ENCODE measurements at places on chromosomes 12 and 14. TPM values are rescaled to one million over a fixed set of nuclear protein-coding genes. Genes with fewer than 3 reads are reported as not detected.

- peak overlapping the region; percentile 70 for H3K27ac ChIP-seq
- no peak for DNase-seq
- no peaks in the 10 kb centered on the region for H3K27me3 ChIP-seq
- no peaks in the 10 kb centered on the region for H3K4me1 ChIP-seq
- peaks cover 42% of the 10 kb centered on the region for H3K36me3 ChIP-seq
Measured at GRCh38 chr12:131988054-131988796, 38.5 kb downstream of the EP400 start.

TSPAN11 gene
- not detected for total RNA-seq

GRCh38 chr12:57325395-57325794 is 74.4 kb upstream of the STAC3 start:
- no peak overlapping the region for H3K4me3 ChIP-seq
- no peaks in the 10 kb centered on the region for H3K4me1 ChIP-seq
- DNase-seq = no peak
- no peaks in the 10 kb centered on the region for H3K36me3 ChIP-seq
- H3K27me3 ChIP-seq = no peaks in the 10 kb centered on the region

LGR5 gene
- 0.10 TPM for total RNA-seq

DNA sequence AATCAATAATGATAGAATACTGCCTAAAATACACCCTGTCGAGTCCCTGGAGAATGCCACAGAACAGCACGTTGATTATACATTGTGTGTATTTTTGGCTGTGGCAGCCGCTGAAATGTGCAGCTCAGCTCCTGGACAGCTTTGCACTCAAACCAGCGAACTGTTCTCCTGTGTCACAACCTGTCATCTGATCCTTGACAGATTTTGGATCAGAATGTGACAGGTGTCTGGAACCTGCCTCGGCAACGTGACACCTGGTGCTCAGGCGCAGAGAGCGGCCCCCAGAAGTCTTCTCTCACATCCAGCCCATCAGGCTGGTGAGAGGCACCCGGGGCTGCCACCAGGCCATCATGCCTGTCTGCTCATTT is 19.3 kb downstream of the MVK start:
- no peak overlapping the region for H3K4me3 ChIP-seq
- H3K4me1 ChIP-seq = no peaks in the 10 kb centered on the region
- no peaks in the 10 kb centered on the region for H3K27me3 ChIP-seq
- peaks cover 25% of the 10 kb centered on the region for H3K36me3 ChIP-seq
- no peak for DNase-seq

DNA sequence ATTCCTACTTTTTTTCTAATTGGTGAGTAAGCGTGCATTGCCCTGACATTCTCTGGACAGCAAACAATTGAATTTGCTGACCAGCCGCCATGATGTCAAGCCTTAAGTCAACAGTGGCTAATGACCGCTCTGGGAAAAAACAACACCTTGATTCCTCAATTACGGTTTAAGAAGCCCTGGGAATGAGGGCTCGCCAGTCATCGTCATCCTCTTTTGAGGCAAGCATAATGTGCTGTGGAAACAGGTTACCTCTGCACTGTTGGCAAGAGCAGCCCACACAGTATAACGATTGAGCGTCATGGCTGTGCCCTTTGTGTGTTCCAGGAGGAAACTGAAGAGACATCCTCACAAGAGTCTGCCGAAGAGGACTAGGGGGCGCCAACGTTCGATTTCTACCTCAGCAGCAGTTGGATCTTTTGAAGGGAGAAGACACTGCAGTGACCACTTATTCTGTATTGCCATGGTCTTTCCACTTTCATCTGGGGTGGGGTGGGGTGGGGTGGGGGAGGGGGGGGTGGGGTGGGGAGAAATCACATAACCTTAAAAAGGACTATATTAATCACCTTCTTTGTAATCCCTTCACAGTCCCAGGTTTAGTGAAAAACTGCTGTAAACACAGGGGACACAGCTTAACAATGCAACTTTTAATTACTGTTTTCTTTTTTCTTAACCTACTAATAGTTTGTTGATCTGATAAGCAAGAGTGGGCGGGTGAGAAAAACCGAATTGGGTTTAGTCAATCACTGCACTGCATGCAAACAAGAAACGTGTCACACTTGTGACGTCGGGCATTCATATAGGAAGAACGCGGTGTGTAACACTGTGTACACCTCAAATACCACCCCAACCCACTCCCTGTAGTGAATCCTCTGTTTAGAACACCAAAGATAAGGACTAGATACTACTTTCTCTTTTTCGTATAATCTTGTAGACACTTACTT is 138.9 kb downstream of the HMGA2 start:
- DNase-seq = peak; percentile 47
- peaks cover 19% of the 10 kb centered on the region for H3K36me3 ChIP-seq
- peaks cover 27% of the 10 kb centered on the region for H3K4me1 ChIP-seq
- no peak overlapping the region for H3K4me3 ChIP-seq

DNA sequence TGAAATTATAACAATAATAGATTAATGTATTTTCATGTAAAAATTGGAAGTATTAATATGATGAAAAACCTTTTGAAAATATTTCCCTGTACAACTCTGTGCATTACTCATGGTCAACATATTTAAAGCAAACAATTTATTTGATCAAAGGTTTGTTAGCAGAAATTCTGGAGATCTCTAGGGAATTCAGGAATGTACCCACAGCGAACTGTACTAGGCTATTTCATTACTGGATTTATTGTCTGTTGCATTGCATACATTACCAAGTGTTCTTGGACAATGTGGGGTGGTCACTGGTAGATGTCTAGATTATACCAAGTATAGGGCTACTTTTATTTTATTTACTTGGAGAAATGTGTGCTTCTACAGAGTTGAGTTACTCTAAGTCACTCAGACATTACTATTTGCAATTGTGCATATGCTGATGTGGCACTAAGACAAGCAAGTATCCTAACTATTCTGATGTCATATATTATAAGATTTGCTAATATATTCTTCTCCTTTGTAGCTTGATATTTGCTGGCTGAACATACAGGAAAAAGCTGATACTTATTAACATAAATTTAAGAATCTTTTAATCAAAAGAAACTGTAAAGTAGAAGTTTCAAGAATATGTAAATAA is 323.3 kb downstream of the CCER1 start:
- no peak for DNase-seq
- H3K4me1 ChIP-seq = no peaks in the 10 kb centered on the region
- no peak overlapping the region for H3K27ac ChIP-seq
- H3K27me3 ChIP-seq = no peaks in the 10 kb centered on the region
- no peaks in the 10 kb centered on the region for H3K36me3 ChIP-seq

C14orf39 gene
- total RNA-seq = not detected

NFE2 gene
- total RNA-seq = 1.8 TPM

DNA sequence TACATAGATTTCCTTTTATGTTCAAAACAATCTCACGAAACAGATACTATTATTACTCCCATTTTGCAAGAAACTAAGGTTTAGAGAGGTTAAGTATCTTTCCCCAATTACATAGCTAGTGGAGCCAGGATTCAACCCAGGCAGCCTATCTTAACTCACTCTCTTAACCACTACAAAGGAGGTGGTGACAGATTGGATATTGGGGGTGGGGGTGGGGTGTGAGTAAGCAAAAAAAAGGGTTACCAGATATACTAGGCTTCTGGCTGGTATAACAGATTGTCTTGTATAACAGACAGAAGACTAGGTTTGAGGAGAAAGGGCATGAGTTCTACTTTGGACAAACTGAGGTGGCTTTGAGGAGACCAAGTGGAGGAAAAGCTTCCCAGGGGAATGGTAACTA is 2.1 kb downstream of the GMFB start:
- H3K4me1 ChIP-seq = peaks cover 53% of the 10 kb centered on the region
- H3K27me3 ChIP-seq = no peaks in the 10 kb centered on the region
- no peak overlapping the region for H3K27ac ChIP-seq
- DNase-seq = no peak
- H3K36me3 ChIP-seq = peaks cover 22% of the 10 kb centered on the region

- H3K4me3 ChIP-seq = peak within 1 kb of the TSS; percentile 82
- peaks cover 11% of the 10 kb centered on the region for H3K36me3 ChIP-seq
- H3K27ac ChIP-seq = no peak within 1 kb of the TSS
- peaks cover 26% of the 10 kb centered on the region for H3K4me1 ChIP-seq
- peak; percentile 32 for DNase-seq
- peaks cover 68% of the 10 kb centered on the region for H3K27me3 ChIP-seq
Measured at GRCh38 chr12:71439613-71440344, at the start of gene LGR5. TSS of gene LGR5 (plus strand) at chr12:71439798. CDS start at chr12:71440081, 283 bp downstream.

GDF3 gene
- not detected for total RNA-seq

DNA sequence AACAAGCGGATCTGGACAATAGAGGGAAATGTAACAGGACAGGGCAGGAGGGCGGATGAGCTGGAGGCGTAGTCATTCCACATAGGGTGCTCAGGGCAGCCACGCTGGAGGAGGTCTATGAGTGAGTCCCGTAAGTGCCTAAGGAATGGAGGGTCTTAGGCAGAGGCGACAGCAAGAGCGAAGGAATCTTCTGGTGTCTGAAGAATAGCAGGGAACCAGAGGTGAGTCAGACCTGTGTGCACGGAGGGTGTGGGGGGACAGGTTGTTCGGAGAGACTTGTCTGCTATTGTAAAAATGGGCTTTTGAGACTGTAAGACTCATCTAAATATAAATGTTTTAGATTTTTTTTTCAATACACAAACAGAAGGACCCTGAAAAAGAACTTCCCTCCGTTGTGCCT is 70.6 kb downstream of the SETD3 start:
- peaks cover 10% of the 10 kb centered on the region for H3K4me1 ChIP-seq
- H3K27me3 ChIP-seq = no peaks in the 10 kb centered on the region
- H3K27ac ChIP-seq = no peak overlapping the region
- H3K4me3 ChIP-seq = no peak overlapping the region
- no peak for DNase-seq

- no peaks in the 10 kb centered on the region for H3K36me3 ChIP-seq
- H3K27ac ChIP-seq = no peak overlapping the region
- H3K4me3 ChIP-seq = no peak overlapping the region
- no peak for DNase-seq
Measured at GRCh38 chr14:51681411-51681810, 29.7 kb downstream of the FRMD6 start.

DNA sequence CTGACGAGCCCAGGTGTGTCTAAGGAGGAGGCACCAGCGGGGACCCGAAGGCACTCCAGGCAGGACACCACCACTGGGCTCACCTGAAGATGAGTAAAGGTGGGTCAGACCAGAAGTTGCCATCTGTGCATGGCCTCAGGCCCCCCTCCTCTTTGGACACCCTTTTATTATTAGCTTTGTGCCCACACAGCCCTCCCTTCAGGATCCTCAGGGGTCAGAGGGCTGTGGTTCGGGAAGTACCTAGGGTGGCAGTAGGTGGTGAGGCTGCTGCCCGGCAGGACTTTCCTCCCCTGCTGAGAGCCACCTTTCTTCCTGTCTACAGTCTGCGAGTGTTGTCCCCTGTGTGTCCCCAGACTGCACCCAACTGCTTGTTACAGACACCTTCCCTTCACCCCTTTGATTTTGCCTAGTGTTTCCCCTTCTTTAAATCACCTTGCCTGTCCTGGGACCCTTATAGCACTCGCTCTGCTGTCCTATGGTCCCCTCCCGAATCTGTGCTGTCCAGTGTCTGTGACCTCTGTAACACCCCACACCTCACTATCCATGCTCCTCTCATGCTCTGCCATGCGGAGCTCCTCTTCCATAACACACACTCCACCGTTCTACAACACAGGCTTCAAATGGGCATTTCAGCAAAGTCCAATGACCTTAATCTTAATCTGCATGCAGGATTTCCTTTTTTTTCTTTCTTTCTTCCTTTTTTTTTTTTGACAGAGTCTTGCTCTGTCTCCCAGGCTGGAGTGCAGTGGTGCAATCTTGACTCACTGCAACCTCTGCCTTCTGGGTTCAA is 25.7 kb downstream of the SOAT2 start:
- H3K4me3 ChIP-seq = no peak overlapping the region
- H3K36me3 ChIP-seq = no peaks in the 10 kb centered on the region
- no peak overlapping the region for H3K27ac ChIP-seq
- DNase-seq = no peak

HCAR2 gene
- total RNA-seq = not detected

DNA sequence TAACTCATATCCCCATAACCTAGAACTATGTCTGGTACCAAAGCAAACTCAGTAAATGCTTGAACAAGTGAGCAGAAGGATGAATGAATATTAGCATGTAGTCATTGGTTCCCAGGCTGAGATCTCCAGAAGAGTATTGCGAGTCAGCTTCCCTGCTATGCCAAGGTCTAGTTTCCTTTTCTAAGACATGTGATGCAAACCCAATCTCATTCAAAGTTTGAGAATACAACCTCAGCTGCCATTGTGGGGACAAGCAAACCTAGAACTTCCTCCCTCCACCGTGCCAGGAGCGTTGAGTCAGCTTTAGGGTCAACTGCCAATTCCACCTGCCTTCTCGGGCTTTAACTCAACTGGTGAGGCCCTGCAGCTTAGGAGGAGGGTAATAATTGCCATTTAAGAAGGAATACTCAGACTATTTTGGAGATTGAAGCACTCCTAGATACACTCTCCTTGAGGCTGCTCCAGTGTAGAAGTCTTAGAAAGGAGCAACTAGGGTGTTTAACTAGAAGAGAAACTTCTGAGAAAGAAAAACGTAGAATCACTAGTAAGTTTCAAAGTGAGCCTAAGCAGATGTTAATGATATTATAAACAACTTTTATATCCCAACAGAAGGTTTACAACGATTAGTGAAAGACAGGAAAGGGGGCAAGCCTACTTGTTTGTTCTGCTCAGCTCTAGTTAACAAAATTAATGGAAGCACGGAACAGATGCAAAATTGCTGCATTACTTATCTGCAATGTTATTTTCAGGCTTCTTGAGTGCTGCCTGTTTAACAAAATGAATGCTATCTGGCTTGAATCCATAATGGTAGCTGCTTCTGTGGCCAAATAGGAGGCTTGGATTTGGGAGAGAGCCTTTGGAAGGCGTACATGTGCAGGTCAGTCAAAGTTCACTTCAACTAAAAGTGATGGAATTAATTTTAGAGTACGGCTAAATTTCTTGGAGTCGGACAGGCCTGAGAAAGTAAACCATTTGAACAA is 96.9 kb downstream of the HELB start:
- no peak overlapping the region for H3K4me3 ChIP-seq
- H3K27me3 ChIP-seq = no peaks in the 10 kb centered on the region
- no peak overlapping the region for H3K27ac ChIP-seq
- no peak for DNase-seq
- no peaks in the 10 kb centered on the region for H3K4me1 ChIP-seq

GRCh38 chr14:51562816-51563215 is 88.9 kb upstream of the FRMD6 start:
- DNase-seq = no peak
- H3K27ac ChIP-seq = no peak overlapping the region
- no peaks in the 10 kb centered on the region for H3K27me3 ChIP-seq
- H3K4me1 ChIP-seq = no peaks in the 10 kb centered on the region
- no peak overlapping the region for H3K4me3 ChIP-seq

DNA sequence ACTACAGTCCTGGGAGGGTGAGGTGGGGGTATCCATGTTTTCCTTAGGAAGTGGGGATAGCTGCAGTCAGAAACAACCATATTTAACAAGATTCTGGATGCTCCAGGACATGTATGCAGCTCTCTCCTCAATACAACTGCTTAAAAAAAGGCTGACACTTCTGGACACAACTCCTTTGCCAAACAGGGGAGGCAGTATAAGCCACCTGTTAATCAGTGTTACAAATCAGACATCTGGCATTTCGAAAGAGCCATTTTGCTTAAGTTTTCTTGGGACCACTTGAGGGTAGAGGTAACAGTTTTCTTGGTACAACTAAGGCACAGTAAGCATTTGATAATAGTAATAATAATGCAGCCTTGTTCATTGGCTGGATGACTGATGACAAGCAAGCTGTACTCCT is 47.1 kb downstream of the RPGRIP1 start:
- peaks cover 48% of the 10 kb centered on the region for H3K27me3 ChIP-seq
- H3K27ac ChIP-seq = no peak overlapping the region

ANO6 gene
- 28.8 TPM for total RNA-seq

GRCh38 chr12:22700106-22700505 is 75.1 kb downstream of the ETNK1 start:
- peaks cover 6% of the 10 kb centered on the region for H3K36me3 ChIP-seq
- DNase-seq = no peak
- no peak overlapping the region for H3K4me3 ChIP-seq
- H3K27me3 ChIP-seq = no peaks in the 10 kb centered on the region

All from Calu3 (cell line).